ENCODE measurements at places on chromosomes 7 and 10.

DNA sequence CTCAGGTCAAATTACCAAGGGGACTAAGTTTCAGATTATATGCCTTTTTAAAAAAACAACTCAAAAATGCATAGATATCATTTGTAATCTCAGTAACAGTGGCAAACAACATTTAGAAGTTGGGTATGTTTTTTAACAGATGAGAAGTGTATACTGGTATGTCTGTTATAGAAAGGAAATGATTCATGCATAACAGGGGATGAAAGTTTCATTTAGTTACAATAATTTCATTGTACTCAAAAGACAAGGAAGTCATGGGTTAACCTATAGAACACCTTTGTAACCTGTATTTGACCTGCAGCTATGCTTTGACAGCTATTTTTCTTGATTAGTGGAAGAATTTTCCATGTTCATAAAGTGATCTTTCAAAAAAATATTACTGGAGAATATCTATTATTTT, 35.4 kb upstream of the FAM133B start:
- DNase-seq = peak; percentile 38

- no peak for DNase-seq
These were observed 121.9 kb upstream of the AKR1E2 start for GRCh38 chr10:4704034-4704545.

DNA sequence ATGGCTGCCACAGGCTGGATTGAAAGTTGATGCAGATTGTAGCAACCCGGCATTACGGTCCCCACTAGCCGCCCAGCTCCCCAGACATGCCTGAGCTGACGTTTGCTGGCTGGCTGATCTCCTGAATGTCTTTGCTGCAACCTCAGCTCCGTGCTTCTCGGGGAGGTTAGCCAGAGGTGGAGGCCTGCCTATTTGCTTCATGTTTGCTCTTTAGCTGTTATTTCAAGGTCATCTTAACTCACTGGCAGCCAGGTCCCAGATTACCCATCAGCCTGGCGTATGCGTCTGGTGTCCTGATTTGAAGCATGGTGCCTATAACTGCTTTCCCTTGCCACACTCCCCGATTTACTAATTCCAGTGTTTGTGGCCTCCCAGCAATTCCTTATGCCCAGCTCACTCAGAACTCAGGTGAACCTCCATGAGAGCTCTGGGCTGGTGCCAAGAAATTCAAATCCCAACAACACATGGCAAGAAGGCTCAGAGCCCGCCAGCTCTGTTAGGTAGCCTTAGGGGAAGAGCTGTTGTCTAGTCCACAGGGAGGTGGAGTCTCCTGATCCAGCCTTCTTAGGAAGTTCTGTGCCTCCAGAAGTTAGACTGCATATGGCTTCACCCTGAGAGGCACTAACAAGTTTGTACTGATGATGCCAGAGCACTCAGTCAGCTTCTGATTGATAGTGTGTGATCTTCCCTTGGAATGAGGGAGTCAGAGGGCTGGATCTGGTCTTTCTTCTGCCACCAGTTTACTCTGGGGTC, 69.7 kb upstream of the EXOC4 start:
- DNase-seq = no peak

DNA sequence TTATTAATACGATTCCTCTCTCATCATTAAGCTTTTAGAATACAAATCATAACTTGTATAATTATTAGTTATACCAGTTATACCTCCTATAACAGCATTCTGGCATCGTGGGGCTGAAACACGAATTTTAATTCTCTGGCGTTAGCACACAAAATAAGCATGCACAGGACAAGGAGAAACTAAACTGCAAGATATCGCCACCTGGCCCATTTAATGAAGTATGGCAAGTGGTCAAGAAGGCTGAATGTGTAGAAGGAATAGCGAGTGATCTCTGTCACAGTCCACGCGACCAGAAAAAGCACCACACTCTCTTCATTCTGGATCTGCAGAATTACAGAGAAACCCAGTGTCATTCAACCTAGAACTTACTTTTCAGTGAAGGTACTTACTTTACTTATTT, 18.1 kb downstream of the HACD1 start:
- DNase-seq = peak; percentile 25

GRCh38 chr10:102814873-102815661, 22.1 kb downstream of the CYP17A1 start:
- DNase-seq = no peak

- no peak for DNase-seq
These were observed 96.8 kb downstream of the TNS3 start for GRCh38 chr7:47484923-47485639.

- DNase-seq = no peak
These were observed 22.0 kb downstream of the FAM171A1 start for GRCh38 chr10:15349112-15349511.

- DNase-seq = no peak
These were observed 321.9 kb downstream of the PTPRN2 start for GRCh38 chr7:158265743-158266080.

GRCh38 chr7:100864263-100864845, 2.8 kb upstream of the TRIP6 start:
- no peak for DNase-seq

- DNase-seq = no peak
These were observed 82.3 kb downstream of the ZNF503 start for GRCh38 chr10:75319274-75319673.

DNA sequence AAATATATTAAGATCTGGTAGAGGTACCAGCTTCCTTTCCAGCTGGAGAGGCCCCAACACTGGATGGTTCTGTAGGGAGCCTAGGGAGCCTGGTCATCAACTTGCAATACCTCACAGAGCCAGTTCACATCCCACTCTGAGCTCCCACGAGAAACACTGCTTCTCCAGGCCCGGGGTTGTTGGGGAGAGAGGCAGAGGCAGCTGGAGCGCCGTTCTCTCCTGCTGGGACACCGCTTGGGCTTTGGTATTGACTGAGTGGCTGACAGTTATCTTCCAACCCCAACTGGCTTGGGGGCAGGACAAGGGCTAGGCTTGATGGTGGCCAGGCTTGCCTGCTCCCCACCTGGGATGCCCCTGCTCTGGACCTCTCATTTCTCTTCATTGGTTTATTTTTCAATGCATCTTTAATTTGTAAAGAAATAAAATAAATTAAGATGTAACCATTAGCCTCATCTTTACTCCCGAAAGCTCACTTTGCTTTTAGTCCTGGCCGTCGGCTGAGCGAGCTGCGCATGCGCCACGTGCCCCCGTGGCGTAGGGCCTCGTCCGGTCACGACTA, 10.0 kb upstream of the CHCHD1 start:
- peak; percentile 75 for DNase-seq

- no peak for DNase-seq
These were observed 720.5 kb downstream of the GRID1 start for GRCh38 chr10:85645926-85646711.

- DNase-seq = peak; percentile 12
These were observed 214.8 kb downstream of the CAMK1D start for GRCh38 chr10:12564173-12564572.

- DNase-seq = no peak
These were observed 51.7 kb upstream of the NEBL start for GRCh38 chr10:20948686-20949327.

DNA sequence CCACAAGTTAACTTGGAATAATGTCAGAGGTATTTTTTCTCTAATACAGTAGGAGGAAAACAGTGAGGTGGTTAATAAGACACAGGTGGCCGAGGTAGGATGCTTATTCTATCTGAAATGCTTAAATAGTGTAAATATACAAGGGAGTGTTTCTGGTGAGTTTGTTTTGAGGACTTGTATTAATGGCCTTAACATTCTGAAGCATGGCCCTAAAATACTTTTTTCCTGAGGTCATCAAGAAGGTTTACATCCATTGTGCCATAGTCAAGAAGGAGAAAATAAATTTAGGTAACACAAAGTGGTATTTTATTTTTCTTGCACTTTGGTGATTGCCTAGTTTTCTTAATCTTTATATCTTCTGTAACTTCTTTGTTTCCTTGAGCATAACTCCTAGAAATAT, 18.8 kb downstream of the GNAI1 start:
- DNase-seq = no peak

- DNase-seq = no peak
These were observed 49.9 kb downstream of the TRIM24 start for GRCh38 chr7:138510003-138510402.

DNA sequence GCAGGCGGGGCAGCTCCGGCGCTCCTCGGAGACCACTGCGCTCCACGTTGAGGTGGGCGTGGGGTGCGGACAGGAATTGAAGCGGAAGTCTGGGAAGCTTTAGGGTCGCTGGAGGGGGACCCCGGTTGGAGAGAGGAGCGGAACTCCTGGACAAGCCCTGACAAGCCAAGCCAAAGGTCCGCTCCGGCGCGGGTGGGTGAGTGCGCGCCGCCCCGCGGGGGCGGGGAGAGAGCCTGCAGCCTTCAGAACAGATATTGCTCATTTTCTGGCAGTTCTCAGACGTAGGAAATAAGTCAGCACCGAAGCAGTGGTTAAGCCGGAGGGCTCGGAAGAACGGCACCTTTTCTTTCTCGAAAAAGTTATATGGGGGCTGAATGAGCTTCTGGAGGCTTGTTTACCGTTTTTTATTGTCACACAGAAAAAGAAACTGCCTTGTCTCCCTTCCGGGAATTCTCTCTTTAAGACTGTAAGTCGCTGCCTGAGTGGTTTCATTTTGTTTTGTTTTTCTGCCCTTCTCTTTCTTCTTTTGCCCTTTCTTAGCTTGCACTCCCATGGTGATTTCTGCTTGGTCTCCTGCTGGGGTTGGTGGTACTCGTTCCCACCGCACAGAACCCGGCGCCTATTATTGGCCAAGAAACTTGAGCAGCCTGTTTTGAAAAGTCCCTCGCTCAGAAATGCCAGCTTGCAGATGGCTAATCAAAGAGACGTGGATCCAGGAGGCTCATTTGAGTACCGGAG, 732 bp downstream of the FAS start:
- DNase-seq = peak; percentile 77

DNA sequence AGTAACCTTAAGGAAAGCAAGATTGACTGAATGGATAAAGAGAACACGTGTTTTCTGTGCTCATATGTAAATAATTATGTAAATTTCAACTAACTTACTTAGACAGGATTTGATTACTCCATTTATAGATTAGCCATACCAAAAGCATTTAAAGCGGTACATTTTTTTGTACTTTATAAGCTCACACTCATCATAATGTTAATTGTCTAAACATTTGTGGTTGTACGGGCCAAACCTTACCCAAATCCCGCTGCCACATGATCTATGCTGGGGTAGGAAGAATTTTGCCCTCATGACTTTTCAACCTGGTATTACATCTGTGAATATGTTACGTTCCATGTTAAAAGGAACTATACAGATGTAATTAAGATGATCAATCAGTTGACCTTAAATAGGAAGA, 29.1 kb downstream of the MKX start:
- no peak for DNase-seq

- no peak for DNase-seq
These were observed 896.1 kb downstream of the CCSER2 start for GRCh38 chr10:85224366-85224940.

GRCh38 chr7:120486164-120486563, 213.2 kb downstream of the KCND2 start:
- DNase-seq = no peak

GRCh38 chr10:74086317-74086716, 64.3 kb downstream of the AP3M1 start:
- DNase-seq = no peak

DNA sequence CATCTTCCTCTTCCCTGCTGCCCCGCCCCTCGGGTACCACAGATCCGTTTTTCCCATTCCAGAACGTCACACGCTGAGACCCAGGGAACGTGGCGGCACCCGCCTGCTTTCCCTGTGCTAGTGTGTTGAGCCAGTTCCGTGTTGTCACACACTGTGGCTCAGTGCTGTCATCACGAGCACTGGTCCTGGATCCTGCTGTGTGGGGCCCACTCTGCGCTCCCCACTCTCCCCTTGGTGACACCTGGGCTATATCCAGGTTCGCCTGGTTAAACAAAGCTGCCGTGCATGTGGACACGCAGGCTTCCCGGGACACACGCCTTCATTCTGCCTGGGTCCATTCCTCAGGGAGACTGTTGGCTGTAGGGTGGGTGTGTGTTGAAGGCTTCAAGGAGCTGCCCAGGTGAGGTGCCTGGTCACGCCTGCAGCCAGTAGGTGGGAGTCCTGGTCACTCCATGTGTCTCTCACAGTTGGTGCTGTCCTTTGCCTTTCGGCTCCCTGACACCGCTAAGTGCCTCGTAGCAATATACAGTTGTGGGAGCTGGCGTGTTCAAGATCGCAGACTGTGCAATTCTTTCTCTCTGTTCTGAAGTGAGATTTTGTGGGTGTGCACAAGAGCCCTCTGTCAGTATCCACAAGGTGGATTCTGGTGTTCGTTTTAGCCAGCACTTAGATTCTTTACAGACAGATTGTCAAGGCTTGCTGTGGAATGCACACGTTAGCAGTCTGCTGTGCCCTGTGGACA, 88.6 kb downstream of the INPP5A start:
- DNase-seq = no peak

- peak; percentile 52 for DNase-seq
These were observed 41.8 kb downstream of the BLNK start for GRCh38 chr10:96229568-96230030.

- DNase-seq = no peak
These were observed 69.3 kb downstream of the ABRAXAS2 start for GRCh38 chr10:124870854-124871425.

DNA sequence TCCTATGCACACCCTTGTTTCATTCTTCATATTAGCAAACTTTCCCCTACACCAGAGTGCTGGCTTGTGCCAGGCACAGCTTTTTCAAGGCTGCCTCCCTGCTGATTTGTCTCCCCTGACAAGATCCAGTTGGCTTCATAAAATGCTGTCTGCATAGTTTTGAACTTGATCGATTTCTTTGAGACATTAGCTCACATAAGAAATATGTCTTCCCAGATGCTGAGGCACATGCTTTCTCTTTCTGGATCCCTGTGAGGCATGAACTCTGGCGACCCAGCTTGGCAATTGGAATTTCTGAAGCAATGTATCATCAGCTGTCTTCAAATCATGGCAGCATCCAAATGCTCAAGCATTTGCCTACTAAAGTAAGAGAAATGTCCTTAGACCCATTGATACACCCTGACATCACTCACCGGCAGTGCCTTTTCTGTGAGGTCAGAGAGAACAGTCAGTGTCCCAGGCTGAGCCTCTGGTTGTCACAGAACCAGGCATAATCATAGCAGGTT, 616.4 kb upstream of the GHITM start:
- no peak for DNase-seq

GRCh38 chr10:22837771-22838170, 90.1 kb upstream of the ARMC3 start:
- no peak for DNase-seq

GRCh38 chr7:130500463-130500862, 8.6 kb downstream of the MEST start:
- DNase-seq = no peak

All from CD4-positive, alpha-beta T cell treated with Interleukin-4 for 4 hours (primary cell).